ENCODE measurements at places on chromosomes 3 and 15. TPM values are rescaled to one million over a fixed set of nuclear protein-coding genes. Genes with fewer than 3 reads are reported as not detected.

- DNase-seq: no peak
These were observed 45.1 kb downstream of the DAPK2 start for GRCh38 chr15:64001148-64001547.

GRCh38 chr15:60386615-60387014 lies 11.2 kb downstream of the ANXA2 start:
- DNase-seq: no peak

DNA sequence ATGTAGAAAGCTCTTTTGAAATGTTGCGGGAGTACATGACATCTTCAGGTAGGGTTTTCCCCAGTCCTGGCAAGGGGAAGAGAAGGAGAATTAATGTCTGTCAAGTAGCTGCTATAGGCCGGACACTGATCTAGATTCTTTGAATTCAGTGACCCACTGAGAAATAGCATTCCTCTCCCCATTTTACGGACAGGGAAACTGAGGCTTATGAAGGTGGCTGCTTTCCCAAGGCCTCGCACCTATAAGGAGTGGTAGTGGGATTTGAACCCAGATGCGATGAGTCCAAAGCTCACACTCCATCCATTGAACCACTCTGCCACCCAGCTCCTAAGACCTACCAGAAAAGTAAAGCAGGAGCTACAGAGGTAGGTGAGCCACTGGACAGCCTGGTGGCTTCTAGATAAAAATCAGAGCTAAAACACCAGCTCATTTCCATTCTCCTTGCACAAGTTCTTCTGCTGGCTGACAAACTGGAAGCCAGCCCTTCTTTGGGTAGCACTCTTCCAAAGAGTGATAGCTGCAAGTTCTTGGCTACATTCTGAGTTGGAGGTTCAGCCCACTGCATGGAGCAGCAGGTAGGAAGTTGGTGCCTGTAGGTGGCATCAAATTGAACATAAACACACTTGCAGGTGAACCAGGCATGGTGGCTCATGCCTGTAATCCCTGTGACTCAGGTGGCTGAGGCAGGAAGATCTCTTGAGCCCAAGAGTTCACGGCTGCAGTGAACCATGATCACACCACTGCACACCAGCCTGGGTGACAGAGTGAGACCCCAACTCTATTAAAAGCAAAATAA lies 22.0 kb downstream of the ZNF710 start:
- no peak for DNase-seq

TUSC7 gene
- not detected for total RNA-seq

SNTN gene
- not detected for total RNA-seq

All from cerebellum (tissue), 4 donors.